ENCODE measurements at places on chromosomes 2 and 18.

GRCh38 chr2:109547280-109547679, 66.5 kb downstream of the SEPTIN10 start:
- H3K27me3 ChIP-seq: peaks cover 3% of the 10 kb centered on the region
- peaks cover 2% of the 10 kb centered on the region for H3K4me1 ChIP-seq
- H3K27ac ChIP-seq: no peak overlapping the region

DNA sequence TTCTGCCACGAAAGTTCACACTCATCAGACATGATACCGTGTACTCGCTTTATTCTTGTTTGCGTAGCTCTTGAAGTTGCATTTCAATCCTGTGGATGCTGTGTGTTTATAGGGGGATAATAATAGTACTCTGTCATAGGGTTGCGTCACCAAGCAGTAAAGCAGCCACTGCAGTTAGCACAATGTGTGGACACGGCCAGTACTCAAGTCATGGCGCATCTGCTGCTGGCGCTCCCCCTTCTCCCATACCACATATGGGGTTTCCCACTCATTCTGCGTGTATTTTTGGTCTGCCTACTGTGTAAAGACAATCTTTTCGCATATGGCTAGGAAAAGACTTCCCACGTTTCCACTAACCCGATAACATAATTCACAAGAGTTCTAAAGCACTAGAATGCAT, 2.1 kb upstream of the ZBTB14 start:
- DNase-seq: no peak
- H3K36me3 ChIP-seq: no peaks in the 10 kb centered on the region
- peak overlapping the region; percentile 29 for H3K4me3 ChIP-seq
- peaks cover 12% of the 10 kb centered on the region for H3K27me3 ChIP-seq

- H3K4me3 ChIP-seq: no peak overlapping the region
- H3K27ac ChIP-seq: no peak overlapping the region
- no peaks in the 10 kb centered on the region for H3K36me3 ChIP-seq
- no peaks in the 10 kb centered on the region for H3K4me1 ChIP-seq
- no peak for DNase-seq
Observed at GRCh38 chr18:11290786-11291185, 141.4 kb upstream of the PIEZO2 start.

GRCh38 chr18:23380817-23381216, 72.3 kb upstream of the RIOK3 start:
- DNase-seq: no peak
- no peaks in the 10 kb centered on the region for H3K27me3 ChIP-seq
- peaks cover 12% of the 10 kb centered on the region for H3K4me1 ChIP-seq
- no peak overlapping the region for H3K4me3 ChIP-seq
- H3K36me3 ChIP-seq: peaks cover 5% of the 10 kb centered on the region

DNA sequence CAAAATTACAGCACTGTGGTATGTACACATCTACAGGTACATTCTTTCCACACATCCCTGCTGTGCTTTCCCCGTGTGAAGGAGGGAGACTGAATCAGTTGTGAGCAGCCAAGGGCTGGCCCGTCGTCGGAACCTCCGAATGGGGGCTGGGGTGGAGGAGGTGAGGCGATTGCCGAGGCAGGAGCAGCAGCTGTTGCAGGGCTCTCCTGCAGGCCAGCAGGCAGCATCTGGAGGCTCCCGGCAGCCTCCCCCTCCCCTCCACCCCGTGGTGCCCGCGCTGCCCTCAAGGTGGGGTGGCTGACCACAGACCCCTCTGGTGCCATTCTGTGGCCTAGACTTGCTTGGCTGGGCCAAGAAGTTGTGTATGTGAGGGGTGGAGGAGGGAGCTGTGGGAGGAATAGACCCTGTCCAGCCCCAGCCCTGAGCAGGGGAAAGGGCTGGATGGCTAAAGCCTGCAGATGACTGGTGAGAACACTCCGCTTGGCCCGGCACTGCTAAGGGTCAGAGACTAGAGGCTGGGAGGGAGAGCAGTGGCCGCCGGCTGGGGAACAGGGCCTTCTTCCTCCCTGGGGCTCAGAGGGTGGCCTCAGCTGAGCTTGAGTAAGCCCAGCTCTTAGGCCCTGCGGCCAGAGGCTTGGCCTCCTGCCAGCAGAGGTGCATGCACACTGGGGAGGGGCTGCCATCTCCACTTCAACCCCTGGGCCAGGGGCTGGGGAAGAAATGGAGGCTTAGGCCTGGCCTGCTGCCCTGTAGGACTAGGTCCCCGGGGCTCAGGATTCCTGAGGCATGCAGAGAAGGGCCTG, 7.6 kb downstream of the STAMBP start:
- H3K27ac ChIP-seq: no peak overlapping the region
- no peak overlapping the region for H3K4me3 ChIP-seq
- H3K4me1 ChIP-seq: peaks cover 30% of the 10 kb centered on the region

- H3K4me3 ChIP-seq: no peak overlapping the region
- no peak overlapping the region for H3K27ac ChIP-seq
- H3K36me3 ChIP-seq: peaks cover 6% of the 10 kb centered on the region
- no peak for DNase-seq
Observed at GRCh38 chr2:162295009-162295408, 23.5 kb downstream of the IFIH1 start.

DNA sequence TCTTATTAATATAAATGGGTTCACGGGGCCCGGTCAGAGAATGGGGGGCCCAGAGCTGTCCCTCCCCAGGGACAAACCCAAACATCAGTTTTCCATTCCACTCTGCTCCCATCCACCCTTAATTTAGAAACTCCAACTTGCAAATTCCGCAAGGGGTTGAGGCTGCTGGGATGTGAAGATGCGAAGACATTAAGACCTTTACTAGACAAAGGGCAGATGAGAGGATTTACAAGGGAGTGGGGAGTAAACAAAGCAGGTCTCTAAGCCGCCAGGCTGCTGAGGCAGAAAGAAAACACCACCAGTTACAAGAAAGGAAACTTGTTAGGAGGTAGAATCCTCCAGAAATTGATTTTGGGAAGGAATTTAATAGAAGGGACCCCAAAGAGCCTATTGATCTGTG, 33.1 kb downstream of the MARCO start:
- no peaks in the 10 kb centered on the region for H3K36me3 ChIP-seq
- DNase-seq: no peak
- no peak overlapping the region for H3K27ac ChIP-seq
- H3K4me3 ChIP-seq: no peak overlapping the region
- peaks cover 16% of the 10 kb centered on the region for H3K27me3 ChIP-seq
- no peaks in the 10 kb centered on the region for H3K4me1 ChIP-seq

GRCh38 chr2:157508676-157509075, 64.8 kb upstream of the CYTIP start:
- H3K4me1 ChIP-seq: peaks cover 5% of the 10 kb centered on the region
- H3K27ac ChIP-seq: no peak overlapping the region
- no peak overlapping the region for H3K4me3 ChIP-seq
- no peak for DNase-seq

- H3K4me1 ChIP-seq: peaks cover 3% of the 10 kb centered on the region
- no peak overlapping the region for H3K4me3 ChIP-seq
- no peak for DNase-seq
- H3K27me3 ChIP-seq: peaks cover 6% of the 10 kb centered on the region
- no peak overlapping the region for H3K27ac ChIP-seq
Observed at GRCh38 chr2:95295376-95295775, 1.8 kb upstream of the KCNIP3 start.

GRCh38 chr2:171404261-171404660, 29.5 kb downstream of the METTL8 start:
- peaks cover 37% of the 10 kb centered on the region for H3K4me1 ChIP-seq
- no peak overlapping the region for H3K4me3 ChIP-seq
- peak overlapping the region; percentile 95 for H3K27ac ChIP-seq
- peaks cover 11% of the 10 kb centered on the region for H3K36me3 ChIP-seq
- DNase-seq: no peak
- H3K27me3 ChIP-seq: no peaks in the 10 kb centered on the region

DNA sequence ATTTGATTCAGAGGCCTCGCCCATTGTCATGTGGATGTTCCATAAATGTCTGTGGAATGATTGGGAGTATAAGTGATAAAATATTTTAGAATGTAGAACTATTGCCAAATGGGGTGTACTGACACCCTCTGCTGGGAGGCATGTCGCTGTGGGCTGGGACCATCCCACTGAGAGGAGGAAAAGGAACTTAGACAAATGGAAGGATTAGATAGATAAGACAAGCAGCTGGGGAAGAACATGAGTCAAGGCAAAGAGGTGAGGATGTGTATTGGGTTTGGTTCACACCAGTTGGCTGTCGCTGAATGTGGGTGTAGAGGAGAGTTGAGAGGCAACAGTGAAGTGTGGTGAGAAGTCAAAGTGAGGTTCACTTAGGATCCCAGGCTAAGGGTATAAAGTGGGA, 4.0 kb downstream of the C2orf74 start:
- no peak for DNase-seq
- H3K27ac ChIP-seq: no peak overlapping the region
- peaks cover 5% of the 10 kb centered on the region for H3K4me1 ChIP-seq
- H3K27me3 ChIP-seq: no peaks in the 10 kb centered on the region
- no peak overlapping the region for H3K4me3 ChIP-seq

GRCh38 chr2:15840148-15840547, 100.2 kb upstream of the MYCN start:
- H3K36me3 ChIP-seq: no peaks in the 10 kb centered on the region
- DNase-seq: no peak
- H3K4me1 ChIP-seq: no peaks in the 10 kb centered on the region
- no peak overlapping the region for H3K27ac ChIP-seq
- H3K27me3 ChIP-seq: peaks cover 7% of the 10 kb centered on the region
- H3K4me3 ChIP-seq: no peak overlapping the region

- H3K4me1 ChIP-seq: no peaks in the 10 kb centered on the region
- H3K27me3 ChIP-seq: no peaks in the 10 kb centered on the region
- peak; percentile 11 for DNase-seq
- H3K4me3 ChIP-seq: no peak overlapping the region
Observed at GRCh38 chr18:74652392-74652988, 54.8 kb downstream of the ZNF407 start.

DNA sequence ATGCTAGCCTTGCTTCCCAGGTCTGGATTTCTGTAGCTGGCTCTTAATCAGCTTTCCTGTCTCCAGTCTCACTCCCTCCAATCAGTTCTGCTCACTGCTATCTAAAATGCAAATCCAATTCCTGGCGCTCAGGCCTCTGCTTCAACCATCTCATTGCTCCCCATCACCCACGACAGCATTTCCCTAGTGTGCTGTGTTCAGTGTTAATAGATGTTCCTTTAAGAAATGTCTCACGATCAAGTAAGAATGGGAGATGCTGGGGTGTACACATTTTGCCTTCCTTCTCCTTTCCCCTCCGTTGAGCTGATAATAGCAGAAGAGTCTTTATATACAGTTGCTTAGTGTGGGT, 1.6 kb upstream of the PUM2 start:
- H3K36me3 ChIP-seq: no peaks in the 10 kb centered on the region
- no peak overlapping the region for H3K27ac ChIP-seq
- H3K27me3 ChIP-seq: no peaks in the 10 kb centered on the region

- H3K4me3 ChIP-seq: no peak overlapping the region
- no peak overlapping the region for H3K27ac ChIP-seq
- peaks cover 4% of the 10 kb centered on the region for H3K4me1 ChIP-seq
Observed at GRCh38 chr18:57959278-57959677, 84.7 kb upstream of the NEDD4L start.

DNA sequence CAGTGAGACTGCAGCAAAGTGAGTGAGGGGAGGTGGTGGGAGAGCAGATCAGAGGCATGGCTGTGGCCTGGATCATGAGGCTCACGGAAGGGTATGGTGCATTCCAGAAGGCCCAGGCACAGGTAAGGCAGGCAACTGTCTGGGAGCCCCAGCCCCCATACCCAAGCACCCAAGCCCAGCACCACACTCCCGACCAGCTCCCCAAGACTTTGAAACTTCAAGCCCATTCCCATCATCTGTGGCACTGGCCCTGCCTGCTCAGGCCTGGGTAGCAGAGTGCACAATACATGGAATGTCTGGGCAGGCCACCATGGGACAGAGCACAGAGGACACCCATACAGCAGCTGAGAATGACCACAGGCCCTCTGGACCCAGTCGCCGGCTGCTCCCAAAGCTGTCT, 202.6 kb upstream of the ARL4C start:
- no peaks in the 10 kb centered on the region for H3K4me1 ChIP-seq
- no peak overlapping the region for H3K4me3 ChIP-seq
- peaks cover 9% of the 10 kb centered on the region for H3K27me3 ChIP-seq
- peaks cover 3% of the 10 kb centered on the region for H3K36me3 ChIP-seq

- no peak overlapping the region for H3K27ac ChIP-seq
- H3K36me3 ChIP-seq: no peaks in the 10 kb centered on the region
- no peaks in the 10 kb centered on the region for H3K4me1 ChIP-seq
- H3K27me3 ChIP-seq: peaks cover 1% of the 10 kb centered on the region
- H3K4me3 ChIP-seq: no peak overlapping the region
- DNase-seq: no peak
Observed at GRCh38 chr18:73944715-73945114, 202.9 kb downstream of the FBXO15 start.

GRCh38 chr2:1482981-1483380, 69.7 kb downstream of the TPO start:
- no peak for DNase-seq
- H3K27me3 ChIP-seq: no peaks in the 10 kb centered on the region
- H3K4me1 ChIP-seq: no peaks in the 10 kb centered on the region
- H3K4me3 ChIP-seq: no peak overlapping the region
- H3K36me3 ChIP-seq: no peaks in the 10 kb centered on the region

- no peak overlapping the region for H3K4me3 ChIP-seq
- H3K36me3 ChIP-seq: no peaks in the 10 kb centered on the region
- no peaks in the 10 kb centered on the region for H3K4me1 ChIP-seq
- H3K27ac ChIP-seq: no peak overlapping the region
Observed at GRCh38 chr2:38438883-38439612, 62.0 kb upstream of the ATL2 start.

GRCh38 chr18:75209951-75210258, 692 bp upstream of the TSHZ1 start:
- peaks cover 28% of the 10 kb centered on the region for H3K4me1 ChIP-seq
- no peaks in the 10 kb centered on the region for H3K27me3 ChIP-seq
- DNase-seq: no peak
- peaks cover 2% of the 10 kb centered on the region for H3K36me3 ChIP-seq
- H3K27ac ChIP-seq: peak overlapping the region; percentile 92
- peak overlapping the region; percentile 93 for H3K4me3 ChIP-seq

DNA sequence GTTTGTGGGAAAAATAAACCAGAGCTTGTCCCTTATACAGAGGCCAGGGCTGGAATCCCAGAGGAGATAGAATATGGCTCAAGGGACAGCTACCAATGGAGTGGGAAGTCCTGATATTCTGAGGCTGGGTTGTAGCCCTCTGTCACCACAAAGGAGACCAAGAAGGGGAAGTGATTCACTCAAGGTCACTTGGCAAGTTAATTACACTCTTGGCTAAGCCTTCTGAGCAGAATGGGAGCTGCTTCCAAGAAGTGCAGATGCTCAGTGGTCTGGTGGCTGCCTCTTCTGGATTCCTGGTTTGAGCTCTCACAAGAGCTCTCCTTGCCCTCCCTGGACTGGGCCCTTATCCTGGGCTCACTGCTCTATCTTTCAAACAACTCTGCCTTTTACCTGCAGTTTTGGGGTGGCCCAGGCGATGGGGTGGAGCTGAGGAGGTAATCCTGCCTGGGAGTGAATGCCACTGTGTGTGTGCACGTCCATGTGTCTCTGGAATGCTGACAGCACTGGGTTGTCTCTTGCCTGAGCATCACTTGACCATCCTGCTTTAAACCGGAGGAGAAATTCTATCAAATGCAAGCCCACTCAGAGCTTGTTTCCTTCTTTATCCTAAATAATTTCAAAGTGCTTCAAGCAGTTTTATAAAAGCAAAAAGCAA, 168.2 kb downstream of the KCNS3 start:
- H3K4me1 ChIP-seq: peaks cover 3% of the 10 kb centered on the region
- DNase-seq: no peak
- H3K27ac ChIP-seq: no peak overlapping the region
- H3K27me3 ChIP-seq: peaks cover 8% of the 10 kb centered on the region
- no peak overlapping the region for H3K4me3 ChIP-seq

All from memory B cell (primary cell).